ENCODE measurements at places on chromosomes 6 and 20.

DNA sequence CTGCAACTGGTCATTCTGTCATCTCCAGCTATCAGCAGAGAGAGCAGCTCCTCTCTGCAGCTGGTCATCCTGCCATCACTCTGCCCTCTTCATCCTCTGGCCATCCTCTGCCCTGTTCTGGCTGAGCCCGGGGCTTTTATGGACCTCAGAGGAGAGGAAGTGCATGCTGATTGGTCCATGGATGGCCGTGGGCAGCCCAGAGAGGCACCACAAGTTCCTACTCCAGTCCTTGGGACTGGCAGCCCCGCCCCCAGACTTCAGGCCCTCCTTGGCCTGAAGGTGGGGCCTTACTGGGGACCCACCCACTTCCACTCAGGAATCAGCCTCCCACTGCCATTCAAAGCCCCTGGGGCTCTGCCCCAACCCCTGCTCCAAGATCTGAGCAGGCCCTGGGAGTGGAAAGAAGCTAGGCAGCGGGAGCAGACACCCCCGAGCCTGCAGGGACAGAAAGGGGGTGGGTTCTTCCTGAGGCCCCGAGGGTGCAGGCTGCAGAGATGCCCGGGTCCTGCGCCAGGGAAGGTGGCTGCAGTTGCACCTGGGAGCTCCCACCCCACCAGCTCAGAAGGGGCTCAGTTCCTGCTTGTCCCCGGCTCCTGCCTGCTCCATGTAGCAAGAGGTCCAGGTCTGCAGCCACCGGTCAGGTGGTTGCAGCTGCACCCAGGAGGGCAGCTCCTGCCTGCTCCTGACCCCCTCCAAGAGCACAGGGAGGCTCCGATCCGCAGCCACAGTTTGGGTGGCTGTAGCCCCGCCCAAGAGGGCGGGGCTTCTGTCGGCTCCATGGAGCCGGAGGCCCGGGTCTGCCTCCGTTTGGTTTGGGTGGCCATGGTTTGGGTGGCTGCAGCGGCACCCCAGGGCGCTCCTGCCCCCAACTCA, 34.1 kb upstream of the HMGA1 start:
- no peak for DNase-seq

DNA sequence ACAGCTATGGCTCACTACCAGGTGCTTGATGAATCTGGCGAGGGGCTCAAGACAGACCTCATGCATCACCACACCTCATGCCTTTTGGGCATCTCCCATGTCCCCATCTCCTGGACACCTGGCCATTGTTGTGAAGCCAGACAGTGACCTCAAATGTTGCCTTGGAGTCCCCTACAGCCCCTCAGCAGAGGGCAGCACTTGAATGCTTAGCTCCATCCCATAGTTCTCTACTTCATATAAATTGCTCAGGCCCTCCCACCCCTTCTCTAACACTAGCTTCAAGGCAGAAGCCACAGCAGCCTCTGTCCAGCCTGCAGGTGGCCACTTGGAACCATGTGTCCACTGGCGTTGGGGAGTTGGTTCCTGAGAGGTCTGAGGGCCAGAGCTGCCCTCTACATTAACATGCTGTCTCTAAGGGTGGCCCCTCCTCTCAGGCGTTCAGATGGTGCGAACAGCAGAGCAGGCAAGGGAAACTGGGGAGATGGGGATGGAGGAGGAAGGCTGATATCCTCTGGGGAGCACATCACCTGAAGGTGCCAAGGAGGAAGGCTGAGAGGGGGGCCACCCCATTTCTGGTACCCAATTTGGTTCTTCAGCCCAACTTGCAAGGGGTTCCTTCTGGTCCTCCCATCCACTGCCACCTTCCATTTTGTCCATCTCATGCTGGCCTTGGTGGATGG, 31.3 kb downstream of the MOCS1 start:
- DNase-seq: no peak

- DNase-seq: no peak
Observed at GRCh38 chr6:48714699-48715098, 603.7 kb upstream of the PTCHD4 start.

- DNase-seq: no peak
Observed at GRCh38 chr6:167860550-167861226, 34.0 kb downstream of the AFDN start.

- DNase-seq: no peak
Observed at GRCh38 chr6:166772518-166772917, 145.5 kb upstream of the RPS6KA2 start.
